ENCODE measurements at places on chromosomes 12 and 14.

GRCh38 chr12:112823582-112824149 lies 32.1 kb downstream of the RPH3A start:
- no peak for DNase-seq

GRCh38 chr12:126385785-126386184 lies 1320.5 kb downstream of the AACS start:
- DNase-seq: no peak

- DNase-seq: no peak
Observed at GRCh38 chr14:22737052-22737451, 29.4 kb upstream of the OXA1L start.

DNA sequence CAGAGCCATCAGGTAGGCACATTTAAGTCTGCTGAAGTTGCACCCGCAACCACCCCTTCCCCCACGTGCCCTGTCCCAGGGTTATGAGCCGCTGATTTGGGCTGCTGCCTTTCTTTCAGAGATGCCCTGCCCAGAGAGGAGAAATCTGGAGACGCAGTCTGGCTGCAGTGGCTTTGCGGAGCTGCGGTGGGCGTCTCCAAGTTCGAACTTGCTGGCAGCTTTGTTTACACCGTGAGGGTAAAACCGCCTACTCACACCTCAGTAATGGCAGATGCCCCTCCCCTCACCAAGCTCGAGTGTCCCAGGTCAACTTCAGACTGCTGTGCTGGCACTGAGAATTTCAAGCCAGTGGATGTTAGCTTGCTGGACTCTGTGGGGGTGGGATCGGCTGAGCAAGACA lies 14.7 kb downstream of the PTCSC3 start:
- no peak for DNase-seq

DNA sequence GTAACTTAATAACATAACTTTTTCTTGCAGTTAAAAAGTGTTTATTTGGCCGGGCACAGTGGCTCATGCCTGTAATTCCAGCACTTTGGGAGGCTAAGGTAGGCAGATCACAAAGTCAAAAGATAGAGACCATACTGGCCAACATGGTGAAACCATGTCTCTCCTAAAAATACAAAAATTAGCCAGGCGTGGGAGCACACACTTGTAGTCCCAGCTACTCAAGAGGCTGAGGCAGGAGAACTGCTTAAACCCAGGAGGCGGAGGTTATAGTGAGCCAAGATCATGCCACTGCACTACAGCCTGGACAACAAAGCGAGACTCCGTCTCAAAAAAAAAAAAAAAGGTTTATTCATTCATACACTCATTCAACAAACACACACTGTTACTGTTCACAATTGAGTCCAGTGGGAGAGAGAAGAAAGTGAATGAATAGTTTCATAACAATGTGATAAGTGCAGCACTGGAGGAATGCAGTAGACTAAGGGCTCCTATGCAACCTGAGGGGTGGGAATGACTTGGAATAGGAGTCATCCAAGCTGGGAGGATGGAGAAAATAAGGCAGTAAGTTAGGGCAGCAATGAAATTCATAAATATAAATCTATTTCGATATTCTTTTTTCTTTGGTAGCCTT lies 19.8 kb downstream of the DAD1 start:
- DNase-seq: no peak

DNA sequence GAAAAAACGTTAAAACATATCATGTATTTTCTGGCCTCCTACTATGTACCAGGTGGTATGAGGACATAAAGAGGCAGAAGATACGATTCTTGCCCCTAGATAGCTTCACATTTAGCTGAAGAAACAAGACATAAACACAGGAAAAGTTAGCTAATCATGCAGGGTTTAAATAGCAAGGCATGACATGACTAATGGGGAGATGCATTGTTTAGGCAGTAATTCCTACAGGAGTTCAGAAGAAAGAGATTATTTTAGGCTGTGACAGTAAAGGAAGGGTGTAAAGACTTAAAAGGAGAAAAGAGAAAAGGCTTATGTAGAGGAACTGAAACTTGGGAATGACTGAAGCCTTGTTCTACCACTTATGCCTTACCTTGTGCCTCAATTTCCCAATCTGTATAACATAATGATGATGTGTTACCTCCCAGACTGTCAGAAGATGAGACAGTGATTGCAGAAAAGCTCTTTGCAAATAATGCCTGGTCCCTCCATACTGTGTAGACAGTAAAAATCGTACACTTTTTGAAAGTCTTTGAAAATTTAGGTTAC lies 44.4 kb downstream of the PRKCH start:
- DNase-seq: no peak

- DNase-seq: no peak
Observed at GRCh38 chr14:96811985-96812667, 14.9 kb downstream of the VRK1 start.

GRCh38 chr12:11717519-11717961 lies 68.1 kb downstream of the ETV6 start:
- DNase-seq: no peak

- DNase-seq: no peak
Observed at GRCh38 chr12:131908092-131909080, 14.0 kb downstream of the ULK1 start.

- DNase-seq: no peak
Observed at GRCh38 chr14:97866664-97867063, 1069.5 kb downstream of the VRK1 start.

Measured in DND-41 (cell line).